ENCODE measurements at places on chromosomes 6 and 20. TPM values are rescaled to one million over a fixed set of nuclear protein-coding genes. Genes with fewer than 3 reads are reported as not detected.

DNA sequence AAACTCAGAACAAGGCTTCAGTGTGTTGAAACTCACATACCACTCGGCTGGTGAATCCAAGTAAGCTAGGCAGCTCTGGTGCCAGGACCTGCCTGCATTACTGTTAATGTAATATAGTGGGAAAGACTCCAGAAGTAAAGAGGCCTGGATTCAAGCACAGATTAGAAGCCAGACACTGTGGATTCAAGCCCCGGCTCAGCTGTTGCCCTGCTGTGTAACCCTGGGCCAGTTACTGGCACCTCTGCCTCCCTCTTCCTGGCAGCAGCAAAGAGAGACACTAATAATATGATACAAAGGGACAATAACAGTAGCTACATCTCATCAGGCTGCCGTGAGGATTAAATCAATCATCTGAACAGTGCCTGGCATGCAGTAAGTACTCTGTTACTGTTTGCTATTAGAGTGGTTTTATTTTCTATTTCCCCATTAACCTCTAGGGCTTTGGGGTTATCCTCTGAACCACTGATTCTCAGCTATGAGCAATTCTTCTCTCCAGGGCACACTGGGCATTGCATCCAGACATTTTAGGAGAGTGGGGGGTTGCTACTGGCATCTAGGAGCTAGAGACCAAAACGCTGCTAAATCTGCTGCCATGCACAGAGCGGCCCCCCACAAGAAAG is 92.9 kb downstream of the ZMYND8 start:
- DNase-seq, result peak; percentile 30

- DNase-seq, result peak; percentile 71
These were observed at the start of gene JPH2 for GRCh38 chr20:44187054-44187771. JPH2 (minus strand) TSS chr20:44187188; CDS start chr20:44186705, 483 bp downstream.

DNA sequence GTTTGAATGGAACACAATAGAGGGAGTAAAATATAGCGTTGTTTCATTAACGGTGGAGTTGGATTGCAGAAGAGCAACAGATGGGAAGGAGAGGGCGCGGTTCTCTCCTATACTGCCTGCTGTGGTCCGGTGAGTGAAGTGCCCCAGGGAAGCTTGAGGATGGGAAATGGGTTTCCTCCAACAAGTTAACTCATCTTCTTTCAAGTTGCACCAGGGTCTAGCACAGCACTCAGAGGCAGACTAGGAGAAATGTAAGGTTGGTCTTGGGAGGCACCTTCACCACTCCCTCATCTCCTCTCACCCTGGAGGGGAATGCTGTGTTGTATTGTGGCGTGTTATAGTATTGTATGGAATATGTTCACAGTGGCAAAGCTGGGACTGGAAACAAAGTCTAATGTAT is 96.9 kb upstream of the SLC24A3 start:
- DNase-seq, result no peak

- no peak for DNase-seq
These were observed 447.9 kb upstream of the PLCB4 start for GRCh38 chr20:8621001-8621400.

DNA sequence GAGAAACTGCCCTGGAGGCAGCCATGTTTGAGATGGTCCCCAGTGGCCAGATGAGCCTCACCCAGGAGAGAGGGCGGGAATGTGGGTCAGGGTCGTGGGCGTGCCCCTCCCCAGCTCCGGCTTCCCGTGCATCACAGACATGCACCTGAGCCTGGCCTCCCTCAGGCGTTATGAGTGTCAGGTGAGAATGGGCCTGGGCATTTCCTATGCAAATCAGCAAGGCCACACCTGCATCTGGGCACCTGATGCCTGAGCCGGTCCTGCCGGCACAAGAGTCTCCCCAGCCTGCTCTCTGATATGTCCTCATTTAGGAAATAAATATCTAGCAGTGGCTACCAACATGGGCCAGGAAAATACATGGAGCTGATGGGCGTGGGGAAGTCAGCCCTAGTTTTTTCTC is 82.4 kb downstream of the RAMACL start:
- no peak for DNase-seq

GRCh38 chr20:3685341-3685740 is 3.5 kb upstream of the ADAM33 start:
- DNase-seq, result no peak

- no peak for DNase-seq
These were observed 70.2 kb downstream of the TNFRSF21 start for GRCh38 chr6:47239546-47239945.

DNA sequence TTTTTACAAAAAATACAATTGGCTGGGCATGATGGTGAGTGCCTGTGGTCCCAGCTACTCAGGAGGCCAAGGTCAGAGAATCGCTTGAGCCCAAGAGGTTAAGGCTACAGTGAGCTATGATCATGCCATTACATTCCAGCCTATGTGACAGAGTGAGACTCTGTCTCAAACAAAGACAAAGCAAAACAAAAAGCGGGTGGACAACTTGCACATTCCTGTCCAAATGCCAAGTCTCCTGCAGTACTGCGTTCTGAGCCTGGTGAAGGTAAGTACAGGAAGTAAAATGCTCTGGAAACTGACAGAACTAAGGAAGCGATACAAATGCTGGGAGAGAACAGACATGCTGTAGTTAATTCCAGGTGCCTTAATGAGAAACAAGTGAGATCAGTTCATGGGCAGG is 20.4 kb upstream of the TMEM242 start:
- no peak for DNase-seq

DNA sequence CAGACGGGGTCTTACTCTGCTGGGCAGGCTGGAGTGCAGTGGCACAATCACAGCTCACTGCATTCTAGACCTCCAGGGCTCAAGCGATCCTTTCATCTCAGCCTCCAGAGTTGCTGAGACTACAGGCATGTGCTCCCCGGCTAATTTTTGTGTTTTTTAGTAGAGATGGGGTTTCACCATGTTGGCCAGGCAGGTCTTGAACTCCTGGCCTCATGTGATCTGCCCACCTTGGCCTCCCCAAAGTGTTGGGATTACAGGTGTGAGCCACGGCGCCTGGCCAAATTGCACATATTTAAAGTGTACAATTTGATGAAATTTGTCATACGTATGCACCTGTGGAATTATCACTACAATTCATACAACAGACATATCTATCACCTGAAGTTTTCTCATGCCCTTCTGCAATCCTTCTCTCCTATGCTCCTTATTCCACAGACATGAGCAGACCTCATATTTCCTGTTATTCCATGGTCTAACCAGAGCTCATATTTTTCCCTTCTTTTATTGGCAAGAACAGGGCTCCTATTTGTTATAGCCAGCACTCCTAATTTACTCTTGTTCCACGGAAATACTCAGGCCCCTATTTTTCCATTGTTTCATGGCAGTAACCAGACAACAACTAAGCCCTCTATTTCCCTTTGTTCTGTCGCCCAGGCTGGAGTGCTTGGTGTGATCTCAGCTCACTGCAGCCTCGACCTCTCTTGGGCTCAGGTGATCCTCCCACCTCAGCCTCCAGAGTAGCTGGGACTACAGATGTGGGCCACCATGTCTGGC is 2.2 kb upstream of the CSTL1 start:
- DNase-seq, result no peak

GRCh38 chr6:89611666-89612065 is 26.9 kb downstream of the LYRM2 start:
- no peak for DNase-seq

DNA sequence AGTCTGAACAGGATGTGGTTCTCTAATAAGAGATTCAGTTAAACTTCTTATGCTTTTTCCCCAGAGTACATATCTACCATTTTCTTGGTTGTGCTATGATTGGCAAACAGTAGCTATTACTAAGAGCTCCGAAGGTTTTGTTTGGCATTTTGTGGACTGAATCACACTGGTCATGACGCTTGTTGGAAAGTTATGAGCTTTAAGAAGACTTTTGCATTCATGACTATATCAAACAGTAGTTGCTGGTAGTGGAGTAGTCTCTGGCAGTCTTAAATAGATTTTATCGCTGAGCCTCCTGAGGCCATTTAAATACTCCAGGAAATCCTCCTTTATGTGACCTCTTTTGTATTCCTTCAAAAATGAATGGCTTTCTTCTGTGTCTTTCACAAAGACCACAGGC is 40.8 kb downstream of the CCDC170 start:
- DNase-seq, result no peak

DNA sequence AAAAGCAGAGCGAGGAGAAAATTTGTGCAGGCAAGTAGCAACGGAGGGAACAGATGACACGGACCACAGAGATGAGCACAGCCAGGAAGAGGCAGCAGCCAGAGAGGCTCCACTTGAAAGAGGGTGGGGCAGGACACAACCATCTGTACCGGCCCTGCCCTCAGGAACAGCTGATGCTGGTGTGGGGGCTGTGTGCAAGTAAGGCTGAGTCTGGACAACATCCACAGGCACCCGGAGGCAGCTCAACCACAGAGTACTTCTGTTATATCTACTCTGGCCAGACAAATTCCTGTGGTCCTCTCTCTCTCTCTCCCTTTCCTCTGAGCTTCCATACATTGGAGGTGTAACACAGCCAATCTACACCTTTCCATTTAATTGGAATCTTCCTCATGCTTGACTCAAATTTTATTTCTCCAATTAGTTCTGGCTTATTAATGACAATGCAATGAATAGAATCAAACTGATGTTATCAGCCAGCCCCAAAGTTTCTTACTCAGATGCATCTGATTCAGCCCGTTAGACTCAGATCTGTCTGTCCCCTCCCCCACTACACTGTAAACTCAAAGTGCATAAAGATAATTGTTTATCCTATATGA is 24.9 kb downstream of the KIF13A start:
- DNase-seq, result peak; percentile 83

DNA sequence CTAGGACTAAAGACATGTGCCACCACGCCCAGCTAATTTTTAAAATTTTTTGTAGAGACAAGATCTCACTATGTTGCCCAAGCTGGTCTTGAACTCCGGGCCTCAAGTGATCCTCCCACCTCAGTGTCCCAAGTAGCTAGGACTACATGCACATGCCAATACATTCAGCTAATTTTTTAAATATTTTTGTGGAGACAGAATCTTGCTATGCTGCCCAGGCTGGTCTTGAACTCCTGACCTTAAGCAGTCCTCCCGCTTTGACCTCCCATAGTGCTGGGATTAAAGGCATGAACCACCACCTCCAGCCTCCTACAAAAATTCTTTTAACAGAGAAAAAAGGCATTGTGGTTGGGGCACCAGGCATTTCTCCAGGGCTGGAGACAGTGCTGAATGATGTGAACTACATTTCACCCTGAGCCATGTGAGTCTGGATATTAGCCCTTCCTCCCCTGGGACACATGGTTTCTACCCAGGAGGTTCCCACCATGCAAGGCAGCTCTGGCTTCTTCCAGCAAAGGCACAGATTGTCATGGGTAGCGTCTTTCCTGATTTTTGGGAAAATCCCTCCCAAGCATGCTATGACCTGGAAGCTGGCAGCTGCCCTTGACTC is 36.3 kb upstream of the CMTR1 start:
- DNase-seq, result no peak

- no peak for DNase-seq
These were observed 130.0 kb downstream of the AGPAT4 start for GRCh38 chr6:161143663-161144430.

GRCh38 chr20:37596890-37597536 is 69.3 kb upstream of the BLCAP start:
- no peak for DNase-seq

GRCh38 chr20:50572938-50573777 is 63.0 kb downstream of the PTPN1 start:
- peak; percentile 45 for DNase-seq

- no peak for DNase-seq
These were observed 15.8 kb upstream of the FOXC1 start for GRCh38 chr6:1593958-1594314.

DNA sequence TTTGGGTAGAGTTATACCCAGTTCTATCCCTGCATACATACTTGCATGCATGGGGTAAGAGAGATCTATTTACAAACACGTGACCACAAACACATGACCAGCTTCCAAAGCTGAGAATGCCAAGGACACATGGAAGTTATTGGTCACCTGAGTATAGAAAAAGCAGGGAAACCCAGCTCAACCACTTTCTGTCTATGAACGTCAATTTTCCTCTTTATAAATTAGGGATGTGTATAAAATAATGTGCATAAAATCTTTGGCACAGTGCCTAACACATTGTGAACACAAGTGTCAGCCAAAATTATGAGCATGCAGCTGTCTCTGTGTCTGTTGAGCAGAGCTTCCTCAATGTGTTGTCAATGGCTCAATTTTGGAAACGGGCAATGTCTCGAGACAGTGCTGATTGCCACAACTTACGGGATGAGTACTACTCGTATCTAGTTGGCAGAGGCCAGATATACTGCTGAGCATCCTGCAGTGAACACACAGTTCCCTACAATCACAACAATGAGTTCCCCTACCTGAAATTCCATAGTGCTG is 44.9 kb downstream of the TPD52L1 start:
- DNase-seq, result no peak

- DNase-seq, result no peak
These were observed 499.9 kb downstream of the UTRN start for GRCh38 chr6:144785056-144785455.

DNA sequence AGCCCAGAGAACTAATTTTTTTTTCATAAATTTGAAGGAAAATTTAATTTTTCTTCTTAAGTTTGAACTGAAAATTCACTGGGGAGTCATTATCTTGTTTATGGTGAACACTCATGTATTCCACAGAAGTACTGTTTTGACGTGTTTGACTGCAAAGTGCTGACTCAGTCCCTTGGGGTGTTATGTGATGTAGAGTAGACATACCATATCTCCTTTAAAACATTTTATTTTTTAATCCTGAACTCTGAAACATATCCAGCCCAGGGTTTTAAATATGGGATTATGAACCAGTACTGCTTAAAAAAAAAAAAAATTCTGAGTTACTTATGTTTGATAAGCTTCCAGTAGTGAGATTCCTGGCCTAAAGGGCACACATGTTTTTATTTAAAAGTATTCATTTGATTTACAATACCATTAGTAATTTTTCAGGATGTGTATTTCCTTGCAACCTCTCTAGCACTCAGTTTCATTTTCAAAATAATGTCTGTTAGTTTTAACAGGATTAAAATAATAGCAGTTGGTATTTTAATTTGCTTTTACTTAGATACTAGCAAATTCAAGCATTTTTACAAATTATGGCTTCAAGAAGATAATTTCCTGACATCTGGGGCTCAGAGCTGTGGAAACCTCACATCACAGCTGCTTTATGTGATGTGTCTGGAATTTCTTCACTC is 81.7 kb upstream of the PDE10A start:
- no peak for DNase-seq

- DNase-seq, result no peak
These were observed 9.7 kb upstream of the MARCKS start for GRCh38 chr6:113847447-113847846.

The POM121L2 gene
- total RNA-seq, result not detected

The SLC2A10 gene
- 1.8 TPM for total RNA-seq

The HLA-DQB2 gene
- 0.66 TPM for total RNA-seq

The WFDC2 gene
- not detected for total RNA-seq

The MCM9 gene
- 5.4 TPM for total RNA-seq

The COL12A1 gene
- 10.5 TPM for total RNA-seq

The DDX43 gene
- 0.40 TPM for total RNA-seq

The IMPG1 gene
- not detected for total RNA-seq

The LY6G5C gene
- 1.8 TPM for total RNA-seq

The SLC12A5 gene
- total RNA-seq, result not detected
